ENCODE measurements at places on chromosomes 11 and 22.

- DNase-seq = no peak
Observed at GRCh38 chr11:88202498-88202897, 27.3 kb upstream of the RAB38 start.

GRCh38 chr11:65471447-65471891, 27.4 kb upstream of the MALAT1 start:
- DNase-seq = no peak

GRCh38 chr11:66884443-66884842, 27.6 kb downstream of the LRFN4 start:
- no peak for DNase-seq

DNA sequence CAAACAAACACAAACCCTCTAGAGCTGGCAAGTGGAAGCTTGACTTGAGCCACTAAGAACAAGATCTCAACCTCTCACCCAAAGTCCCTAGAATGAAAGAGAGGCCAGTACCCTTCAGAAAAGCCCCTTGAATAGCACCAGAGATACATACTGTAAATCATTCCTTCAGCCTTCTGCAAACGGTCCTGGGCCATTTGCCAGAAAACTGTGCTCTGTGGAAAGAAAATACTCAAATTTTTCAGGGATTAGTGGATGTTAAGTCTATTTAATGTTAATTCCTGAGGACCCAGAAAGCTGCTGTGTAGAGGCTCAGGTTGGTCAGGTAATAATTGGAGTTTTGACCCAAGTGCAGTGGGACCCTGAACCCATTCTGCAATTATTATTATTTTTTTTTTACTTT, 16.9 kb downstream of the SERPINH1 start:
- DNase-seq = no peak

- DNase-seq = no peak
Observed at GRCh38 chr11:84358034-84358433, 1071.9 kb upstream of the CCDC90B start.

GRCh38 chr11:4064278-4064955, 30.2 kb upstream of the RRM1 start:
- DNase-seq = no peak

GRCh38 chr22:22431271-22432220, 77.0 kb downstream of the ZNF280B start:
- DNase-seq = peak; percentile 54

DNA sequence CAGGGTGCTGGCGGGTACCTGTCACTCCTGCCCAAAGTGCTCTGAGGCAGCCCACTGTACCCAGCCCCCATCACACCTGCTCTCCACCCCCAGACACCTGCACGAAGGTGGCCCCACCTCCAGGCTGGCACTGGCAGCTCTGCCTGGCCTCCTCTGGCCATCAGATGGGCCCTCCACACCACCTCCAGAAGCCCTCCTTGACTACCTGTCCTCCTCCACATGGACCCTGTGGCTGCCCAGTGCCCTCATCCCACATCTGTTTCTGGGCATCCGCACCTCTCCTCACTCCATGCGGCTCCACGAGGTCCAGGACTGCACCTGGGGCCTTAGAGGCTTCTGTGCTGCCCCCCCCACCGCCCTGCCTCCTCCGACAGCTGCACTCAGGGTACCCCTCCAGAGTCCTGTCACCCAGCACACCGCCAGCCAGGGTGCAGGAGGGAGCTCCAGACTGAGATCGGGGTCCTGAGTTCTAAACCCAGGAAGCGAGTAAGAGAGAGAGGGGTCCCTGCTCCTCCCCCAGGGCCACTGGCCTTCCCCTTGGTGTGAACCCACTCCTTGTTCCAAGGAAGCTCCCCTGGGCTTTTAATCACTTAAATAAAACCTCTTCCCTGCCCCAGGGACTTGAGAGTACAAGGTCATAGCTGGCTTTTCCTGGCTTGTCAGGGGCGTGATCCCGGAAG, 1.7 kb downstream of the CTSD start:
- no peak for DNase-seq
